Epithelial cell of prostate (primary cell): ENCODE measurements at places on chromosomes 6 and 20.

DNA sequence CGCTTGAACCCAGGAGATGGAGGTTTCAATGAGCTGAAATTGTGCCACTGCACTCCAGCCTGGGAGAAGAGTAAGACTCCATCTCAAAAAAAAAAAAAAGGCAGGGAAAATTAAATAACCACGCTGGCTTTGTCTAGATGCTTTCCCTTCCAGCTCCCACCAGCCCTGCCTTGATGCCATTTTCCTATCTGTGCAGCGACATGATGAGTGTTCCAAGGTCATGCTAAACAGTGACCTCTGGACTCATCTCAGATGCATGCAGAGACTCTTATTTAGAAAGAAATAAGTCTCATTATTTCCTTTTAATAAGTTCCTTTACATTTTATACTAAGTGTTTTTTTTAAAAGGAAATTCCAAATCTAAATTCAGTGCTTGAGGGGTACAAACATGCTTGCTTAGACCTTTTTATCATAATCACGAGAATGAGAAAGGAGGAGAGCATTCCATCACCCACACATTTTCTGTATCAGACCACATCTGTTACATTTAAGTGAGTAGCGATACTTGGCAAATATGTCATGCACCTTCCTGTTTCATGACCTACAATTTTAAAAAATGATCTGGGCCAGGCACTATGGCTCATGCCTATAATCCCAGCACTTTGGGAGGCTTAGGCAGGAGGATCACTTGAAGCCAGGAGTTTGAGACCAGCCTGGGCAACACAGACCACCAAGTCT lies 101.1 kb upstream of the RREB1 start:
- DNase-seq = no peak

GRCh38 chr6:31763619-31763940 lies 1.1 kb downstream of the SAPCD1 start:
- no peak for DNase-seq

DNA sequence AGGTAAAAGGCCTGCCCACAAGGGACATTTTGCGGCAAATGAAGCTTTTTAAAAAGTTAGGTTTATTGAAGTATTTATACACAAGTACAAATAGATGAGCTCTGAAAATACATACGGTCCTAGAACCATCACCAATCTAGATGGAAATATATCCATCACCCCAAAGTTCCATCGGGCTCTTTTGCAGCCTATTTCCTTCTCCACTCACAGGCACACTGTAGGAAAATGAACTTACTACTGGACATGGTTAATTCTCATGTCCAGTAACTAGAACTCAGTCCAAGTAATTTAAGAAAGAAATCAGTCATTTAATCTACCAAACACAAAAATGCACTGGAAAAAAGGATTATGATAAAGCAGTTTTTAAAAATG lies 6.2 kb downstream of the PCNA start:
- DNase-seq = no peak

GRCh38 chr6:154367336-154367735 lies 10.7 kb upstream of the IPCEF1 start:
- DNase-seq = no peak

DNA sequence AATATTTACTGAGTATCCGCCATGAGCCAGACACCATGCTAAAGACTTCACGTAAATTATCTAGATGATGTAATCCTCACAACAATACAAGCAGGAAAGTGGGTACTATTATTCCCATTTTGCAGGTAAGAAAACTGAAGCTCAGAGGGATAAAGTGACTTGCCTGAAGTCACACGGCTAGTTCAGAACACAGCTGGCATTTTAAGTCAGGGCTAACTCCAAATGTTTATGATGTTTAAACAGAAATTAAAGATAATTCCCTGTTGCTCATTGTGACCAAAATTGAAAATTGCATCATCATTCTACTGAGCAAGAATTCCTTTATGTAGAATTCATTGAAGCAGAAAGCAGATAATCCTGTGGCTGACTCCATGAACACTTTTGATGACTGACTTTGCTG lies 71.3 kb upstream of the STXBP5 start:
- DNase-seq = peak; percentile 33

- no peak for DNase-seq
Observed at GRCh38 chr20:14208956-14209355, 128.5 kb downstream of the FLRT3 start.
